ENCODE measurements at places on chromosomes 4 and X.

- no peak for DNase-seq
These were observed 371.9 kb upstream of the NWD2 start for GRCh38 chr4:36872679-36873078.

DNA sequence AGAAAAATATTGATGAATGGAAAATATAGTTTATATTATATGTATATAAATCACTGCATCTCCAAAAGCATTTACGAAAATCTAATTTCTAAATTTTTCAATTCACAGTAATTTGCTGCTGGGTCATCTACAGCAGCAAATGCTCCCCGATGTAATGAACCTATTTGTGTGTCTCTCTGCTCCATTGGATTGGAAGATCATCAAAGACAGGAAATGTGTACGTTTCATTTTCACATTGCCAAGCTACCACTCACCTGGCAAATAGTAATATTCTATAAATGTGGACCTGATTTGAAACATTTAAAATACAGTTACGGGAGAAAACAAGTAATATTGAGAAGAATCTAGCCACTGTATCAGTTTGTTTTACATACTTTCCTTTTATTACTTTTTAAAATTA lies 317.7 kb downstream of the PAPSS1 start:
- DNase-seq, result no peak

- DNase-seq, result no peak
These were observed 60.2 kb downstream of the MTMR1 start for GRCh38 chrX:150753357-150753756.

GRCh38 chr4:98546910-98547594 lies 111.4 kb downstream of the TSPAN5 start:
- no peak for DNase-seq

GRCh38 chr4:65599340-65599739 lies 70.9 kb downstream of the EPHA5 start:
- no peak for DNase-seq

DNA sequence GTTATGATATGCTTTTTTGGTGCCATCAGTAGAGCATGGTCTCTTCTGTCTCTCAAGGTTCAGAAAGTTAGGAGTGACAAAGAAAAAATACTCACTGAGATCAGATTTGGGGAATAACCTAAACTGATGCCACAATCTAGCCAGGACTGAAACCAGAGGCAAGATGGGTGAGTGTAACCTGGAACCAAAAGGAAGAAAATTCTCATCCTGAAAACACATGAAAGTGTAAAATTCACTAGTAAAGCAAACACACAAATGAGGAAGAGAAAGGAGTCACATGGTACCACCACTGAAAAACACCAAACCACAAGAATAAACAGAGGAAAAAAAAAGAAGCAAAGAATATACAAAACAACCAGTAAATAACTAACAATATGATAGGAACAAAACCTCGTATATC lies 96.4 kb downstream of the ANXA10 start:
- no peak for DNase-seq

- DNase-seq, result no peak
These were observed 63.0 kb upstream of the LNX1 start for GRCh38 chr4:53654300-53654758.

- DNase-seq, result no peak
These were observed 30.9 kb downstream of the SPCS3 start for GRCh38 chr4:176350671-176351070.

GRCh38 chr4:19285146-19285545 lies 966.6 kb upstream of the SLIT2 start:
- no peak for DNase-seq

- DNase-seq, result no peak
These were observed 71.2 kb downstream of the JADE1 start for GRCh38 chr4:128880662-128881061.

- no peak for DNase-seq
These were observed 30.2 kb downstream of the ARSD start for GRCh38 chrX:2898846-2899512.

GRCh38 chr4:56371426-56372220 lies 15.7 kb downstream of the AASDH start:
- no peak for DNase-seq

DNA sequence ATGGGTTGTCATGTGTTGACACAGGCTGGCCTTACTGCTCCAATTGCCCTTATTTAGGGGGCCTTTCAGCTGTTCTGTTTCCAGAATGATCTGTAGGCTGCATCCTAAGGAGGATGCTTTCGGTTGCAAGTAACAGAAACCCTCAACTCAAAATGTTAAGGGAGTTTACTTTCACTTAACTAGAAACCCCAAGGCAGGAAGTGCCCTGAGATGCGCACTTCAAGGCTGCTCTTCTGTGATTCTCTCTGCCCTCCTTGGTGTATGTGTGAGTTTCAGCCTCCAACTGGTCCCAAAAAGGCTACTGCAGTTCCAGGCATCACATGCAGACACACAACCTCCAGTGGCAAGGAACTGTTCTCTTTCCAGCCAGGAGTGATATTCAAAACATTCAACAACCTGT lies 97.3 kb upstream of the ATP6AP2 start:
- no peak for DNase-seq

DNA sequence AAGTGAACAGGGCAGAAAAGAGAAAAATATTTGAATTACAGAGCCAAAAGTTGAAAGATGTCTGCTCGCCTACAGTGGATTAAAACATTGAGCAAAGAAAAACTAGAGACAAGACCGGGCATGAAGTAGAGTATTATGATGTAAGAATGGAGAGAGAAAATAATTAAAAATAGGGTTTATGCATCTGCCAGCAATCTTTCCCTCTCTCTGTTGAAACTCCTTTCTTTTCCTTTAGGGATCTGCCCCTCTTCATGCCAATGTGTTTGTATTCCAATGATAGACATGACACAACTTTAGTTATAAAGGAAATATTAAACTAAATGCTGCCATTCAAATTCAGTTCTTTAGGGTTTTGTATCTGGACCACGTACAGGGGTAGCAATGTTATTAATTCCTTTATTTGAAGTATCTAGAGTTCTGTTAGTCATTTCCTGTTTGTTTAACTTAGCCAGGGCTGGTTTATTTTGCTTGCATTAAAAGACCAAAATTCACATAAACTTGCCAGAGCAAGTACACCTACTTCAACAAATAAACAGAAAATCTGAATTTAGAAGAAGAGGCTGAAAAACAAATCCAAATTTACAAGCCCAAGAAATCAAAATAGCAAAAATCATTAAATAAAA lies 202.6 kb downstream of the SPOCK3 start:
- DNase-seq, result no peak

DNA sequence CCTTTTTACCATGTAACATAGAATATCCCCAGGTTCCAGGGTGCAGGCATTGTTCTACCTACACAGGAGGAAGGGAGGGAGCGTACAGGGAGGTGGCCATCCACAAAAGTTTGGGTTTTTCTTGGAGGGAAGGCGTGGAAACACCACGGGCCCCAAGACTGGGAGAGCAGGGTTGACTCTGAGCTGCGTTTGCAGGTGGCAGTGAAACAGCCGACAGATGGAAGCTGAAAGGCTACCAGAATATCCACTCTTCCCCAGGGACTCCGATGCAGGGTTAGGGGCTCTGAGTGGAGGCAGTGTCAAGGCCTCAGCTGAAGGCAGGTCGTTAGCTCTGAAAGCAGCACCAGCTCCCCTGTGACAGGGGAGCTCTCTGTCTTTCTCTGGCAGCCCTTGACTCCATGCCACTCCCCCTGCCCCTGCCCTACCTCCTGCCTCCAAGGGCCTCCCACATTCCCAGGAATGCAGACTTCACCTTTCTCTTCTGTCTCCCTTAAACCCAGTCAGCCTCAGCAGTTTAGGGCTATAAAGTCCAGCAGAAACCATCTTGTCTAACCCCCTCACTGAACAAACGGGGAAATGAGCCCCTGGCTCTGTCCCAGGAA lies 14.0 kb upstream of the GLOD5 start:
- DNase-seq, result no peak

- DNase-seq, result no peak
These were observed 61.9 kb downstream of the FAM53A start for GRCh38 chr4:1622238-1622637.

DNA sequence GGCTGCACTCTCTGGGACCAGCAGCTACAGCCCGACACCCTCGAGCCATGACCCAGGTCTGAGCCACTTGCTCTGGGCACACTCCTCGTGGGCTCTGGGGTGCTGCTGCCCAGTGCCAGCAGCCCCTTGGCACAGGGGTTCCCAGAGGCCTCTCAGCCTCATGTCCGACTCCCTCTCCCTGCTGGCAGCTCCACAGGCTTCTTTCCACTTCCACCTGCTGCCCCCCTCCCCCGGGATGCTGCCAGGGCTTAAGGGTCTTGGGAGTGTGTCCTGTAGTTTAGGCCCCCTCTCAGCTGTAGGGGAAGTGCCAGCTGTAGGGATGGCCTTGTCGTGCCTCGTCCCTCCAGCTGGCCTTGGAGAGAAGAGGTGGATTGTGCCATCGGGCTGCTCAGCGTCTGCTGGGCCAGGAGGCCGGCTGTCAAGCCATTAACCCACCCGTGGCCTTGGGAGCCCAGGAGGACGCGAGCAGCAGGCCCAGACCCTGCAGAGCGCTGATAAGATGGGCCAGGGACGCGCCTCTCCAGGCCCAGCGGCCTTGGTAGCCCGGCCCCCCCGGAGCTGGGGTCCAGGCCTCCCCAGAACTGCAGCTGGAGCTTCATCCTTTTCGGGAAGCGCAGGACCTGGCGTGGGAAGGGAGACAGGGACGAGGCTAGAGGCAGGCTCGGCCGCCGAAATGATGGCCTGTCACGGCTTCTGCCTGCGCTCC lies 1.0 kb upstream of the USP27X start:
- no peak for DNase-seq

DNA sequence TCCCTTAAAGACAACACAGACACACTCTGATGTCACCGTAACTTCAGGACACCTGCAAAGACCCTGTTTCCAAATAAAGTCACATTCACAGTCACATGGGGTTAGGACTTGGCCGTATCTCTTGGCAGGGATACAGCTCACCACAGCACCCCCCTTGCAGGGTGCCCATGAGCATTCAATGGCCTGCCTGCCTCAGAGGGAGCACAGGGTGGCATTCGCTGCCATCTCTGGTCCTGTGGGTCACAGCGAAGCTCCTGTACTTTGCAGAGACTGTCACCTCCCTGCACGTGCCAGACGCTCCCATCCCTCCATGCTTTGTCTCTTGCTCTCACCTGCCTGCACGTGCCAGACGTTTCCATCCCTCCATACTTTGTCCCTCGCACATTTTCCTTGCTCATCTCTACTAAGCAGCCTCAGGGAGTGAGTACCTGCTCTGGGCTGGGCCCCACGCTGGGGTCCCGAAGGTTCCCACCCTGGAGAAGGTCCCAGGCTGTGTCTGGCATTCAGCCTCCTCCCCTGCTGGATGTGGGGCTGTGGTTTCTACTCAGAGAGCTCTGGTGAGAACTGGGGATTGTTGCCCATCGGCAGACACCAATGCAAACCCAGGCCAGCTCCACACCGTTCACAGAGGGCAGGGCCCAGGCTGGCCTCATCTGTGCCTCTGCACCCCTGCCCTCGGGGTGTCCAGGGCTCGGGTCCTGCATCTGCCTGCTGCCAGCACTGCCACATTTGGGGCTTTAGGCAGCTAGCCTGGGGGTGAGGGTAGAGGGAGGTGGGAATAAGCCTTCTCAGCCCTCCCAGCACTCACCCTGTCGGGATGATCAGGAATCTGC lies 15.8 kb downstream of the HTRA3 start:
- no peak for DNase-seq

GRCh38 chr4:169268951-169269760 lies 1.6 kb downstream of the SH3RF1 start:
- no peak for DNase-seq

DNA sequence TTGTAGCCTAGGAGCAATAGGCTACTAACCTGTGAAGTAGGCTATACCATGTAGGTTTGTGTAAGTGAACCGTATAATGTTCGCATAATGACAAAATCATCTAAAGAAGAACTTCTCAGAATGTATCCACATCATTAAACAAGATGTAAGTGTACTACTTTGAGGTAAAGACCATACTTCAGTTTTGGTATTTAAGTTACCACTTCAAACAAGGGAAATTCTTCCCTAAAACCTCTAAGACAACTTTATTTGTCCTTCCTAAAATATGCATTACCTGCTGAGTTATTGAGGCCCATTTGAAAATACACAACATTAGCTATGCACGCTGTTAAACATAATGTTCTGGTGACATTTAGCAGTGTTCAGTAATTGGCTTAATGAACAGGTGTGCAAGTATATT lies 182.7 kb downstream of the RPA4 start:
- DNase-seq, result no peak

DNA sequence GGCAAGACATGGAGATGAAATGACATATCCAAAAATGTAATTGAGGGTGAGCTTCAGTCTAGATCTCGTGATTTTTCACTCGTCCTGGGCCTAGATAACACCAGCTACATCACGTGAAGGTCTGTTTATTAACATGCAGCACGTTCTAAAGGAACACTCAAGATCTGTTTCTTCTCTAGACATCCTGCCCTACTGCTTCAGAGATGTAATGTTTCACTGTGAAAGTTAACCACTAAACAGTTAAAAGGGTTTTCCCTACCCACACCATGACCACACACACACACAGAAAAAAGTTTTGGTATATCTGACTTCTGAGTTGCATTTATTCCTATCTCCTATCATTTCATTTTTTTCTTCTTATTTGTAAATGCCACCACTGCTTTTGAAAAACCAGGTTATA lies 52.3 kb upstream of the SMIM31 start:
- no peak for DNase-seq

- no peak for DNase-seq
These were observed 2253.2 kb upstream of the TENM3 start for GRCh38 chr4:179989975-179990374.

GRCh38 chrX:1355131-1356046 lies 18.8 kb downstream of the IL3RA start:
- DNase-seq, result no peak

- DNase-seq, result peak; percentile 69
These were observed 47.8 kb downstream of the APLN start for GRCh38 chrX:129606918-129607317.

DNA sequence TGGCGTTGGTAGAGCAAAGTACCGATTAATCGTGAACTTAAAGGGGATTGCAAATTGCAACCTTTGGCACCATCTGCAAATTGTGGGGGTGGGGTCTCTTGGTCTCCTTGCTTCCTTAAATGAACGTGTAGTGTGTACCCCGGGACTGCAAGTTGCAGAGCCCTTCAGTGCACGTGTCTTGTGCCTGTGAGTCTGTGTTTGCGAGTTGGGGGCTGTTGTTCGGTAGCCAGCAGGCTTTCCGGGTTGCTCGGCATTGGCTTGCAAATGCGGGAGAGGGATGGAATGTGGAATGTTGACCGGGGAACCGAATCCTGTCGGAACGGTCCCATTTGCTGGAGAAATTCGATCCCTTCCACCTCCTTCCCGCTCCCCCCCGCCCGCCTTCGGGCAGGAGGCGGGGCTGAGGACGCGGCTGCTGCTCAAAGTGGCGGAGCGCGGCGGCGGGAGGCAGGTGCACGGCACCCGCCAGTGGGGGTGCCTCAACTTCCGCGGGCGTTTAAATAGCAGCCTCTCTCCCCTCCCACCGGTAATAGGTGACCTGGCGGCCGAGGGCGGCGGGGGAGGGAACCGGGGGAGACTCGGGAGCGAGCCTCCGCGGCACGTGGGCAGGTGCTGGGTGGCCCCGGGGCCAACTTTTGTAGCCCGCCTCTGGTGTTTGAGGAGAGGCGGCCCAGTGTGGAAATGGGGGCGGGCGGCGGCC lies 1.5 kb downstream of the JADE1 start:
- peak; percentile 89 for DNase-seq
